Activated T-helper 1 cell treated with anti-CD3 and anti-CD28 coated beads, Interleukin-12 subunit alpha, Interleukin-12 subunit beta, Interleukin-2, Interleukin-4 antibody, amounts not matched to agents 30 ng/mL and 10 ng/mL and 1 ng/mL, durations not matched to agents 14 hours and 24 hours and 36 hours (primary cell): ENCODE measurements at places on chromosomes 4 and X. TPM values are rescaled to one million over a fixed set of nuclear protein-coding genes. Genes with fewer than 3 reads are reported as not detected.

GRCh38 chr4:111011458-111011857, 388.6 kb upstream of the PITX2 start:
- H3K27me3 ChIP-seq = no peaks in the 10 kb centered on the region
- no peak overlapping the region for H3K4me3 ChIP-seq
- DNase-seq = no peak
- H3K27ac ChIP-seq = no peak overlapping the region
- H3K4me1 ChIP-seq = no peaks in the 10 kb centered on the region
- no peaks in the 10 kb centered on the region for H3K36me3 ChIP-seq

DNA sequence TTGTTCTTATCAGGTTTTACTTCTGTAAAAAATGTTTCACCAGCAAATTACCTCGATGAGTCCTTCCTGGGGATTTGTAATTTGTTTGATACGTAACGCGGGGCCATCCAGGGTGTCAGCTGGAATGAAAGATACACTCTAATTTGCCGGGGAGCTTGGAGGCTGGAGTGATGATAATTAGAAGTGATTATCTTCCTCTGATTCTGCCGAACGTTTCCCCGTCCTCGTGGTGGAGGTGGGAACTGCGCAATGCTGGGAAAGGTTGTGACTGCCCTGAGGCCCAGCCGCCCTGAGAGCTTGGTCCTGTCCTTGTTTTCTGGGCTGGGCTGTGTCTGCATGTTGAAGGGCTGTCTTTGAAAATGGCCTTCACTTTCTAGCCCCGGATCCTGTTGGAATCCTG, 48.0 kb downstream of the SORCS2 start:
- H3K27ac ChIP-seq = no peak overlapping the region
- H3K36me3 ChIP-seq = no peaks in the 10 kb centered on the region
- H3K4me1 ChIP-seq = no peaks in the 10 kb centered on the region
- no peak overlapping the region for H3K4me3 ChIP-seq

Gene OTUD6A
- total RNA-seq = not detected in 2 replicates

DNA sequence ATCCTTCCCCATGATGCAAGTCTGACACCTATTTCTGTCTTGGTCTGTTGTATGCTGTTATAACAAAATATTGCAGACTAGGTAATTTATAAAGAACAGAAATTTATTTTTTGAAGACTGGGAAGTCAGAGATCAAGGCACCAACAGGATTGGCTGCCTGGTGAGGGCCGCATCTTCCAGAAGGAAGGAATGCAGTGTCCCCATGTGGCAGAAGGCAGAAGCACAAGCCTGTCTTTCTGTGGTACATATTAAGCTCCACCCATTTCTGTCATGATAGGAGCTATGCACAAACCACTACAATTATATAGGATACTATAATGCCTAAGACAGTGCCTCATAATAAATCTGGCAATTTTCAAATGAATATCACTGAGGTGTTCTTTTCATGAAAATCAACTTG, 502.3 kb upstream of the DIAPH2 start:
- H3K27me3 ChIP-seq = no peaks in the 10 kb centered on the region
- H3K4me3 ChIP-seq = no peak overlapping the region
- no peak for DNase-seq
- no peaks in the 10 kb centered on the region for H3K36me3 ChIP-seq

GRCh38 chrX:72554448-72555140, 18.0 kb downstream of the HDAC8 start:
- peaks cover 8% of the 10 kb centered on the region for H3K36me3 ChIP-seq
- no peak for DNase-seq
- no peaks in the 10 kb centered on the region for H3K27me3 ChIP-seq
- no peak overlapping the region for H3K27ac ChIP-seq

Gene OSTC
- 96.1 and 96.7 TPM in 2 replicates for total RNA-seq
